Left cardiac atrium (tissue), 4 donors: ENCODE measurements at places on chromosomes 11 and 22. TPM values are rescaled to one million over a fixed set of nuclear protein-coding genes. Genes with fewer than 3 reads are reported as not detected.

The PLEKHA7 gene
- 23.6 TPM for total RNA-seq

The SLC22A12 gene
- total RNA-seq: not detected

The MYOD1 gene
- not detected for total RNA-seq

The APOL5 gene
- total RNA-seq: not detected

The C11orf87 gene
- not detected for total RNA-seq

The RIBC2 gene
- total RNA-seq: 0.47 TPM

The CAPN1 gene
- total RNA-seq: 92.4 TPM

The RRM1 gene
- 21.6 TPM for total RNA-seq

- DNase-seq: no peak
Measured at GRCh38 chr22:25551396-25551795, 13.1 kb upstream of the GRK3 start.

DNA sequence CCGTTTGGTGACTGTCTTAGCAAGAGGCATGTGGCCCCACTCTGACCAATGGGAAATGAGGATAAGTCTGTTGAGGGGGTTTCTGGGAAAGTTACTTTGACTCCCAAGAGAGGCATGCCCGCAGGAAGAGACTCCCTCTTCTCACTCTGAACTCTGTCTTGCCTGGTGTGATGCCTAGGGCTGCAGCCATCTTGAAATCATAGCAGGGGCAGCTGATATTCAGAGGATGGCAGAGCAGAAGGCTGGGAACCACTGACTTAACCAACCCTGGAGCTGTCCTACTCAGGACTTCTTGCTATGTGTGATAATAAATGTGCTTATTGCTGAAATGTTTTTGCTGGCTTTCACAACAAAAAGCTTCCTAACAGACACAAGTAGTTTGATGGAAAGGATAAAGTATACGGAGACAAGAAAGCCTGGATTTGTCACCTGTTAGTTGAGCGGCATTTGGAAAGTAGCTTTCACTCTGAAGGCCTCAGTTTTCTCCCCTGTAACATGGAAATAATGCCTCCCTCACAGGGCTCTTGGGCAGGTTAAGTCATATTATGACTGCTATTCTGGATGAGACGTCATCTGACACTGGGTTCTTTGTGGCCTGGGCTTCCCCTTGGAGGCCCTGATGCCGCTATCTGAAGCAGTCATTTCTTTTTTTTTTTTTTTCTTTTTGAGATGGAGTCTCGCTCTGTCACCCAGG lies 128.5 kb downstream of the CEP164 start:
- no peak for DNase-seq

DNA sequence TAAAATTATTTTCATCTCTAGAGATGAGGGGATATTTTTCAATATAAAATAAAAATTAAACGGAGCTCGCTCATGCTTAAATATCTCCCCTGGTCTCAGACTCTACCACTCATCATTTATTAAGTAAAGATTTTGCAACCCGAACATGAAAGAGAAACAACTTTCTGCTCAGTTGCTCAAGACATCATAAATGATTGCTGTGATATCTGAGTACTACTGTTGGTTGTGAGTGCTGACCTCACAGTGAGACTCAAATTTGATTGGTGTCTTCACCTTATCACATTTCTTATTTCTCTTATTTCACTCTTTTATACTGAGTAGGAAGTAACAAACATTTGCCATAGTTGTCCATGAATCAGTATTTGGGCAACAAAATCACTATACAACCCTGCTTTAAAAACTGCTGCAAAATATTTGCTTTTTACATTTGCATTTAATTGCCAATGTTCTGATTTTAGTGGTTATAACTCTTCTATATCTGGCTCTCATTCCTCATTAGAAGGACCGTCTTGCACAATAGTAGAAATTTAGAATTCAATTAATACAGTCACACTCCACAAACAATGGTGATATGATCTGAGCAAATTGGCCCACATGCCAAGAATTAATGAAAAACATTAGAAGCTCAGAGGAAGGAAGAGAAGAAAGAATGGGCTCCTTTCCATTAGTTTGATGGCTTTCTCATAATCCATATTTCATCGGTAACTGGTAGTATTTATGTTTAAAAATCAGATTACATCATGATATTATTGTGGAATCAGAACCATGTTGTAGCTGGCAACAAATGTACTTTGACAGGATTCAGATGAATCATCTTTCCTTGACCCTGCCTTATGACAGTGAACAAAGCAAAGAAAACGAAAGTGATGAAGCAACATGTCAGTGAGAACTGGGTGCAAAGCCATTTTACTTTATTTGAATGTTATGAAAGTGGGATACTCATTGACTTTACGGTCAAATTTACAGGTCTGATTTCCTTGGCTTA lies 973.6 kb upstream of the TENM4 start:
- DNase-seq: no peak

- no peak for DNase-seq
Measured at GRCh38 chr11:126061707-126062678, 673 bp downstream of the CDON start.

GRCh38 chr22:35746248-35746647 lies 28.6 kb downstream of the APOL5 start:
- no peak for DNase-seq

DNA sequence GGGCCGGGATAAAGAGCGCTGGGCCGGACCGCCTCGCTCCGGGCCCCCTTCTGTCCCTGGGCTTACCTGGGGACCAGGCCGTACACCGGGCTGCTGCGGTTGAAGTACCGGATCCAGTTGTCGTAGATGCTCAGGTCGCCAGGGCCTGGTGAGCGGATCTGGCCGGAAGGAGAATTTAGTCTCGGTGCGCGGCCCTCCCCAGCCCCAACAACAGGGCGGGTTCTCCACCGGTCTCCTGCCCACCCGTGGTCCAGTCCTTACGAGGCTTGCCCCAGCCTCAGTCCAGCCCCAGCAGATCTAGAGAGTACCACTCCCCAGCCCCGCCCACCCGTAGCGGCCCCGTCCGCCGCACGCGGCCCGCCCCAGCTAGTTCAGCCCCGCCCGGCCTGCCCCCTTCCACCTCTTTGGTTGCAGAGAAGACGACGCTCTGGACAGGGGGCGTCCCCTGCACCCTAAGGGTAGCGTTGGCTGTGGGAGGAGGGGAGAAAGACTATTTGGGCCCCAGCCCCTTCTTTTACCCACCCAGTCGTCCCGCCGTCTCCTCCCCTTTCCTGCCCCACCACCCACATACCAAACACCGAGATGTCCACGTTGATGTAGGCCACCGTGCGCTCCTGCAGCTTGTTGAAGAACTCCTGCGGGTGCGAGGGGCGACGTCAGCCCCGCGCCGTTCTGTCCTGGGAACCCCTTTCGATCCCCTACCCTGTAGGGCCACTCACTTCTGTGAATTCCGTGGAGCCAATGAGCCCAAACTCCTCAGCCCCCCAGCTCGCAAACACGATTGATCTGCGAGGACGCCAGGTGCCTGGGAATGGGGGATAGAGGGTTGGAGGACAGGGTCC lies 6.8 kb downstream of the SAC3D1 start:
- peak; percentile 54 for DNase-seq

DNA sequence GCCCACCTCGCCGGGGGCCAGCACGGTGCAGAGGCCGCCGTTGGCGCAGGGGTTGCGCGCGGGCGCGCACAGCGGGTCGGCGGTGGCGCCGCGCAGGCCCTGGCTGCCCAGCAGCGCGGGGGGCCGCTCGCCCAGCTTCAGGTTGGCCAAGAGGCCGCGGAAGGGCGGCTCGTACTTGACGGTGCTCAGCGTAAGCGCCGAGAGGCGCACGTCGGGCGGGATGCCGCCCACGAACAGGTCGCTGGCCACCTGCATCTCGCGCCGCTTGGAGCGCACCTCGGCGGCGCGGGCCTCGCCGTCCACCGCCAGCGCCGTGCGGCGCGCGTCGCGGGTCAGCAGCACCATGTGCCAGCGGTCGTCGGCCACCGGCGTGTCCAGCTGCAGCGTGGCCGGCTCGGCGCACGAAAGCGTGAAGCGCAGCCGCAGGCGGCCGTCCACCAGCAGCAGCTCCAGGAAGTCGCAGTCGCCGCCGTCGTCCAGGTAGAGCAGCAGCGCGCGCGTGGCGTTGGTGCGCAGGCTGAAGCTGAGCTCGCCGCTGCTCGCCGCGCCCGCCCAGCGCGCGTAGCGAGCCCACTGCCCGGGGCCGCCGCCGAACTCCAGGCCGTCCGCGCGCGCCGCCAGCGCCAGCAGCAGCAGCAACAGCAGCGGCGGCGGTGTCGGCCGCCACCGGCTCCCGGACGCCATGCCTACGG lies 9.8 kb downstream of the NRXN2 start:
- peak; percentile 39 for DNase-seq

DNA sequence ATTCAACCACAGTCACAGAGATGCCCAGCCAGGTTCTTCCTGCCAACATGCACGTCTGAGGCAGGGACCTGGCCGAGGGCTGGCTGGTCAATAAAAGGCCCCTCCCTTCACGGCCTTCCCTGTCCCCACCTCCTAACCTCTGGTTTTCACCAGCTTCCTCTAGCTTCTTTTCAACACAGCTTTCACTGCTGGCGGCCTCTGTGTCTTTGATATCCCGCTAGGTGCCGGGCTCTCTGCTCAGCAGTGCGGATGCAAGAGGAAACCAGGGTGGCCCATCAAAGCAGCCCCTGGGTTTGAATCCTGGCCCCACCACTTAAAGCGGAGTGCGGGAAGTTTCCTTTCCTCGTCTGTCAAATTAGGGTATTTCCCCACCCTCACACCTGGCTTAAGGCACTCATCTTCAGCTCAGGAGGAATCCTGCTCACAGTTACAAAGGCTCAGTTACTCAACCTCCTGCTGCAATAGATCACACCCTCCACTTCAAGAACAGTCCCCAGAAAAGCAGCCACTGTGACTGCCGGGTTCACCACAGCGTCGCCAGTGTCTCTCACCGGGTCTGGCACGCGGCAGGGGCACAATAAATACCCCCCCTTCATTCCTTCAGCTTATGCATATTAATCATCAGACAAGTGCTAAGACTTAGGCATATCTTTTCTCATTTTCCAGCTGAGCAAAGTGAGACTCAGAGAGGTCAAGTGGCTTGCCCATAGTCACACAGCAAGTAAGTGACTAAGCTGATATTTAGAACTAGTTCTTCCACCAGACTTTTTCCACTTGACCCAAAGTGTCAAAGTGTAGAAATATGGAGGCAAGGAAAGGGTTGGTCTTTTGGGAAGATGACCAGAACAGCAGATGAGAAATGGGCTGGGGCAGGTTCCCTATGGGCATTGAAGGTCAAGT lies 45.7 kb downstream of the TXN2 start:
- no peak for DNase-seq

GRCh38 chr22:24331468-24332440 lies 61.1 kb downstream of the SPECC1L start:
- DNase-seq: no peak

- no peak for DNase-seq
Measured at GRCh38 chr22:42461511-42461910, 29.3 kb upstream of the NFAM1 start.

- DNase-seq: no peak
Measured at GRCh38 chr11:113613619-113614018, 92.5 kb downstream of the TMPRSS5 start.

GRCh38 chr11:63583357-63583677 lies 20.1 kb upstream of the PLAAT2 start:
- no peak for DNase-seq

DNA sequence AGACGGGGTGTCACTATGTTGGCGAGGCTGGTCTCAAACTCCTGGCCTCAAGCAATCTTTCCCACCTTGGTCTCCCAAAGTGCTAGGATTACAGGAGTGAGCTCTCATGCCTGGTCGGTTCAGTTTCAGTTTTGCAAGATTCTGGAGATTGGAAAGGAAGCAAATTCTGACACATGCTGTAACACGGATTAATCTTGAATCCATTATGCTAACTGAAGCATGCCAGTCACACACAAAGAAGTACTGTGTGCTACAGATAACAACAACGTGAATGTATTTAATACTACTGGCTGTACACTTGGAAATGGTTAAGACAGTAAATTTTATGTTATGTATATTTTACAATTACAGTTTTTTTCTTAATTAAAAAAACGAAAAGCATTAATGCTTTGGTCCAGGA lies 107.6 kb downstream of the MED15 start:
- DNase-seq: no peak

DNA sequence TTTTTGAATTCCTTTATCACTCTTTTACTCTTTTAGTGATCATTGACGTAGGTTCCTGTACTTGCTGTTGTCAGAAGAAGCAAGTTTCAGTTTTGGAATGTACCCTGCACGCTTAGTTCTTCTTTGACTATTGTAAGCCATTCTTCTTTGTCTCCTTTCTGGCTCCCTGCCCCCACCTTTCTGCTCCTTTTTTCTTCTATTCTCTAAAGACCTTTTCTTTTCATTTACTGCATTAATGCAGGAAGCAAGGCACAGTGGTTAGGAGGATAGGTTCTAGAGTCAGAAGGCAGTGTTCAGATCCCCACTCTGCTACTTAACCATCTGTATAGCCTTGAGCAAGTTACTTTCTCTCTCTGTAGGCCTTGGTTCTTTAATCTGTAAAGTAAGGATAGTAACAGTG lies 33.7 kb upstream of the RAG2 start:
- no peak for DNase-seq

DNA sequence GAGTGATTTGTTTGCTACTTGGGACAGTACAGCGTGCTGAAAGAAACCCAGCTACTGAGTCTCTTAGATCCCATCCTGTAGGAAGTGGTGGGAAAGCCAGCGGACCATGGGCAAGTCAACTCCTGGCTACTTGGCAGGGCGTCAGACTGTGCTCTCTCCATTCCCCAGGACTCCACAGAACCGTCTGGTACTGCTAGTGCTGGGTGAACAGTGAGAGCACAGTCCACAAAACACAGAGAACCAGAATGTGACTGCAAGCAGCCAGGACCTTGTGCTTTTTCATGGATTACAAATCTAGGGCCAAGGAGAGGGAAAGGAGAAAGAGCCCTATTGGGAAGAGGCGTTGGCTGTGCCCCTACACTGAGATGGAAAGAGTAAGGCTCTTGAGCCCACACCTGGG lies 10.2 kb downstream of the BID start:
- no peak for DNase-seq

DNA sequence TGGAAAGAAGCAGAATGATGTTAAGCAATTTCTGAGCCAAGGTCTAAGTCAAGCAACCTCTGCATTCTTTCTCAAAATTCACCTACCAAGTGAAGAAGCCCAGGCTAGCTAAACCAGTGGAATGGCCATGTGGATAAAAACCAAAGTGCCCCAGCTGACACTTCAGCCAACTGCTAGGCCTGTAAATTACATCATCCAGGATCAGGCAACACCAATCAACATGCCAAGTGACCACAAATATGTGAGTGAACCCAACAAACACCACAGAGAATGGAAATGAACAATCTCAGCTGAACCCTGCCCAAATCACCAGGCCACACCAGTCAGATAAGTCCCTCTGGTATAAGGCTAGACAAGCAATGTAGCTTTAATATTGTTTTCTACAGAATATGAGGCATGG lies 25.1 kb upstream of the FJX1 start:
- no peak for DNase-seq

GRCh38 chr11:125481531-125481930 lies 14.5 kb downstream of the FEZ1 start:
- DNase-seq: no peak

GRCh38 chr22:49690454-49690853 lies 137.2 kb downstream of the BRD1 start:
- DNase-seq: no peak

DNA sequence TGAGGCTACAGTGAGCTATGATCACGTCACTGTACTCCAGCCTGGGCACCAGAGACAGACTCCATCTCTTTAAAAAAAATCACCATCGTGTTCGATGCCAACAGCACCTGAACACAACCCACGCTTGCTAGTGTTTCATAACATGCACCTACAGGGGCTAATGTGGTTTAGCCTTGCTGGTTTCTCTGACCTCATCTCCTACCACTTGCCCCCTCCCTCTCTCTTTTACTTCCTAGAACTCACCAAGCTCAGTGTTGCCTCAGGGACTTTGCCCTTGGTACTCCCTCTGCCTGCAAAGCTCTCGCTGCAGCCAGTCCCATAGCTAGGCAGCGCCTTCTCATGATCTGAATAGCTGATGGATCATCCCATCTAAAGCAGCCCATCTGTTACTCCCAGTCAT lies 99.8 kb downstream of the FBXO7 start:
- no peak for DNase-seq
